ENCODE measurements at places on chromosomes 2 and 18.

DNA sequence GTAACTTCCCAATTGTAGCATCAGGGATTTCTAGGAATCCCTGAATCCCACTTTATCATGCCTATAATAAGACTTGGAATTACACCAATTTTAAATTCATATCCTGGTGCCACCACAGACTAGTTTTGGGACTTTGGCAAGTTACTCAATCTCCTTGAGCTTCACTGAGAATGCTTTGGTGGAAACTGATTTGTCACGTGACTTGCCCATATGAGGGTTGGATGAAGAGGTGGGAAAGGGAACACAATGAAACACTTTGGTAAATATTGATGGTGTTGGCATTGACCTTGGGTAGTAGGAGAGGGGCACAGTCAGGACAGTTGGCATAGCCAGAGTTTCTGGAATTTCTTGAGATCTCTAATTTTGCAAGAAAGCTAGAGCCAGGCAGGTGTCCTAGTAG, 452.2 kb downstream of the SLC4A3 start:
- no peak for DNase-seq

- no peak for DNase-seq
Observed at GRCh38 chr2:134244086-134244485, 9.8 kb upstream of the MGAT5 start.

GRCh38 chr2:135299165-135299564, 231.9 kb downstream of the ZRANB3 start:
- DNase-seq: no peak

- no peak for DNase-seq
Observed at GRCh38 chr2:46763861-46764260, 151.7 kb downstream of the MCFD2 start.

DNA sequence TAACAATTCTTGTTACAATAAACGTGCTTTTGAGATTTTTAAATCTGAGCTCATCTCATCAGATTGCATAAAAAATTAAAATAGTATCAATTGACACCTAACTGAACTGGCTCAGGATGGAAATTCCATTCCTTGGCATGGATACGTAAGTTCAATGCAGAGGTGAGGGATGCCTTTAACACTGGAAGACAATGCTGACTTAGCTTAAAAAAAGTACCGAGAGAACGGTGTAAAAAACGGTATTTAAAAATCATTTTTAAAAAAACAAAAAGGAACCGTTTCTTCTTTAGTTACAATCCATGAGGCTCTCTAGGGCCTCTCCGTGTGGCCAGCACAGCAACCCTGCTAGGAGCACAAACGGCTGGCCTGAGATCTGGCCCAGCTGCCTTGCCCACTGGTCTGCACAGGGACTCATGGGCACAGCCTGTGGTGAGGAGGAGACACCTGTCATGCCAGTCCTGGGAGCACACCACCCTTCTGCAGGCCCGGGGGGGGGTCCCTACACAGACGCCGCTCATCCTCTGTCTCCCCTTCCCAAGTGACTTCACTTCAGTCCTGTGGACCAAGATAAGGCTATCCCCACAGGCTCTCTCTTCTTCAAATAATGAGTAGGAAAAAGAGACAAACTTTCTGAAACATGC, 45.2 kb downstream of the FAM168B start:
- DNase-seq: no peak

GRCh38 chr18:13390711-13391110, 172.2 kb downstream of the LDLRAD4 start:
- no peak for DNase-seq

DNA sequence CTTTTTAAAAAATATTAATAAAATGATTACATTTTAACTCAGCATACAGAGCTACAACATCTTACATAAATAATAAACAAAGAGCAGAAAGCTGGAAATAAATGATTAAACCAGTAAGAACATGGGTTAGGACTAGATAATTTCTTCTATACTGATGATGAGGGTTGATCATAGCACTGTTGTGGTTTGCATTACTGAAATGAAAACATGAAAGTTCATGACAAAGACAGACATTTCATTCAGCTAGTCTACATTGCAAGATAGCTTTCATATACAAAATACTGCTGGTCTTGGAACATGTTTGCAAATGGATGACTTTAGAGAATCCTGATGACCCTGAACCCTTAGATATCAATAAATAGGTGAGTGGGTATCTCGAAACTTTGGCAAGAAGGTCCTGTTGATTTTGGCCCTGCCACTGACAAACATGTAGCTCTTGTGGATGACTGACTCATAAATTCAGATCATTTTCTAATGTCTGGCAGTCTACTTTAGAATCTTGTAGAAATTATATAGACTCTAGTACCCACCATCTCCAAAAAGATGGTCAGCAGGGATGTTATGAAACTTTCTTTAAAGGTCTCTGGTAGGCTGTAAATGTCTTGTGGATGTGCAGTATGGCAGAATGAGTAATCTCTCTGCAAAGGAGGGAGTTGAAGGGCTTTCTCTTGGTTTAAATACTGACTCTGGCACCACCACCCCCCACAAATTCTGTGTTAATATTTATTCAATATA, 15.5 kb upstream of the CDC42EP3 start:
- no peak for DNase-seq

Data from LNCaP clone FGC (cell line).